A673 (cell line): ENCODE measurements at places on chromosomes 3 and 15. TPM values are rescaled to one million over a fixed set of nuclear protein-coding genes. Genes with fewer than 3 reads are reported as not detected.

CCDC191 gene
- total RNA-seq, result 1.1 and 3.2 TPM in 2 replicates

DNA sequence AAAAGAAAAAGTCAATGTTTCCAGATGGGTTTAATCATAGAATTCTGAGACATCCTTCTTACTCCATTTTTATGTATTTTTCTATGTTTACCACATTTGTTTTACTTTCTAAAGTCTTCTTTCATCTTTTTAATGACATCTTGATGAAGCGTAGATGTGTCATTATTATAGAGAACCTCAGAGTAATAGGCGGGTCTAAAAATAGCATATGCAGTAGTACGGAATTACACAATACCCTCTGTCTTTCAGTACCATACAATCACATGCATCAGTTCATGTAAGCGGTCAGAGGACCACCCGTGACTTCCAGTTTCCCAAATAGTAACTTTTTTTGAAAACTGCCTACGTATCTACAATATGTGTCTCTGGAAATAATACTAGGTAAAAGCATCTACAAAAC is 224.0 kb downstream of the PLOD2 start:
- no peak for DNase-seq

DNA sequence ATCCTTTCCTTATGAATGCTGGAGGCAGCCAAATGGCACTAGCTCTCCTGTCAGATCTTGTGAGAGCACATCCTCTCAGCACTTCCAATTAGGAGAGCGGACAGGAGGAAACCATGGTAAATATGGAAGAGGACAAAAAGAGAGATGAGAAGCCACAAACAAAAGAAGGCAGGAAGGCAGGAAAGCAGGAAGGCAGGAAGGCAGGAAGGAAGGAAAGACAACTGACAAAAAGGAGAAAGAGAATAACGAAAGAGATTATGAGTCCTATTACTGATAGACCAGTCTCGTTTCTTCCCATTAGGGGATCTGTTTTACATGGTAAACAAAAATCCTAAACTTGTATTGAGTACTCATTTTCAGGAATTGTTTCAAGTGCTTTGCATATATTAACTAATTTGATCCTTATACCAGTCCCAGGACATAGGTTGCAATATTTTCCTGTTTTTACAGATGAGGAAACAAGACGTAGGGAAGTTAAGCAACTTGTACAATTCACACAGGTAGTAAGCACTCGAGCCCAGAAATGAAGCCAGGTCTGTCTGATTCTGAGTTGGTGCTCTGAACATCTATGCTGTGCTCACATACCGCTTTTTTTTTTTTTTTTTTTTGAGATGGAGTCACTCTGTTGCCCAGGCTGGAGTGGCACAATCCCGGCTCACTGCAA is 4.2 kb downstream of the BCL2A1 start:
- DNase-seq, result no peak

- no peak for DNase-seq
Measured at GRCh38 chr15:39896101-39896500, 24.0 kb downstream of the GPR176 start.

DNA sequence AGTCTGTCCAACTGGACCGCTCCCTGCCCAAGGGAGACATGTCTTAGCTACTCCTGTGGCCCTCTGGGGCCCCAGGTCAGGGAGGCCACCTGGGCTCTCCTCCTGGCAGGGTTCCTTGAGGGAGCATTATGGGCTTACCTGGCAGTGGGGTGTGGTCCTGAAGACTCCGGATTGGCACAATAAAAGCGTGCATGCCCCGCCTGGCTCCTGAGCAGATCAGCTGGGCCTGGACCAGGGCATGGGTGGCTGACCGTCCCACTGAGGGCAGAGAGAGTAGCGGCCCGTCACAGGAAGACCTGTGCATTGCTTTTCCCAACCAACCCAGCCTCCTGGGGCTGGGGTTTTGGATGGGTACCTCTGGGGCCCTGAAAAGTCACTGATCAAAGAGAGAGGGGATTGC is 5.4 kb downstream of the ACOX2 start:
- no peak for DNase-seq

DNA sequence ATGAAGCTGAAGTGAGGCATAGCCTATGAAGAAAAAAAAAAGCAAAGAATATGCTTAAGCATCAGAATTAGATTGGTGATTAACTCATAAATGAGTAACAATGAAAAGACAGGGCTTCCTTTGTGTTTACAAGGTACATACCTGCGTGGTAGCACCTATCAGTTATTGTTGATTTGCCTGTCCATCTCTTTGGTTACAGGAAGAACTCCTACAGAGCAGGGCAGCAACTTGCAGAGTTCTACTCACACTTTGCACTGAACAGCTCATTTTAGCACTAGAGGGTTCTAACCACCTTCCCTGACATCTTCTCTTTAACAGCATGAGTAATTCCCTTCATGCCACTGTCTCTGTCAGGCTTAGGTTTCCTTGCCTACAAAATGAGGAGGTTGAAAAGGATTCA is 166.0 kb downstream of the DPH6 start:
- DNase-seq, result no peak

DNA sequence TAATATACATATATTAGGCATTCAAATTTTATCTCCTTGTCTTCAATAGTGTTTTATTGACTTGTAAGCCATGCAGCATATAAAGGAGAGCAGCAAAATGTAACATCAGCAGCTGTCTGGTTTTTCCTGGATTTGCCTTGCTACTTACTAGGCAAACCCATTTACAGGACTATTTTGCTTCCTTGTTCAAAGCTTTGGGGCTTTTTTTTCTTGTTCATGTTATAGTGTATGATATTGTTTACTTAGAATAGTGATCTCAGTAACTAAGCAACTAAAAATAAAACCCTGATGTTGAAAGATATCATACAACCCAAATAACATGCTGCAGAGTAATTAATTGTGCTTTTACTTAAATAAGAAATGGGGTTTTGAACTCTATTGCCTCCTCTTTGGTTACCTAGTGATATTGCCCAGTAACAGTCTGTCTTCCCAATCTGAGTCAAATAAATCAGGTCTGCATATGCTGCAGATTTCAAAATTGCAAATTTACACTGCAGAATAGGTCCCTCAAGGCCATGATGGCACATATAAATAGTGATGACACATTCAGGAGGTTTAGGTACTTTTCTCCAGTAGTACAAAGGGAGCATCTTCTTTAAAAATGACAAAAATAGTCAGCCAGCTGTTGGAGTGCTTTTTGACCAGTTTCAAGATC is 578.1 kb upstream of the NECTIN3 start:
- no peak for DNase-seq

DNA sequence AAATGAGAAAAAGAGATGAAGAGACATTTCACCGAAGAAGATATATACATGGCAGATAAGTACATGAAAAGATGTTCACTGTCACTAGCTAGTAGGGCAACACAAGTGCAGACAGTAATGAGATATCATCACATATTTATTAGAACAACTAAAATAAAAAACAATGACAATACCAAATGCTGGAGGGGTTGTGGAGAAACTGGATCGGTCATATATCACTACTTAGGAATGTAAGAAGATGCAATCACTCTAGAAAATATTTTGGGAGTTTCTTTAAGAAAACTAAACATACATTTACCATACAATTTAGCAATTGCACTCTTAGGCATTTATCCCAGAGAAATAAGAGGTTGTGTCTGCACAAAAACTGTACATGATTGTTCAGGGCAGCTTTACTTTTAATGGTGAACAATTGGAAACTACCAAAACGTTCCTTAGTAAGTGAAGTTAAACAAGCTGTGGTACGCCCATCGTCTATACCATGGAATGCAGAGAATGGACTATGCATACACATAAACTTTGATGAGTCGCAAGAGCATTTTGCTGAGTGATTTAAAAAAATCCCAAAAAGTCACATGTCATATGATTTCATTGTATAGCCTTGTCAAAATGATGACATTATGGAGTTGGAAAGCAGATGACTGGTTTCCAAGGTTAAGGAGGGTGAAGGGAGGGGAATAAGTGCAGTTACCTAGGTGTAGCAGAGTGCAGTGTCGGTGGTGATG is 149.0 kb upstream of the UBE3A start:
- no peak for DNase-seq

DNA sequence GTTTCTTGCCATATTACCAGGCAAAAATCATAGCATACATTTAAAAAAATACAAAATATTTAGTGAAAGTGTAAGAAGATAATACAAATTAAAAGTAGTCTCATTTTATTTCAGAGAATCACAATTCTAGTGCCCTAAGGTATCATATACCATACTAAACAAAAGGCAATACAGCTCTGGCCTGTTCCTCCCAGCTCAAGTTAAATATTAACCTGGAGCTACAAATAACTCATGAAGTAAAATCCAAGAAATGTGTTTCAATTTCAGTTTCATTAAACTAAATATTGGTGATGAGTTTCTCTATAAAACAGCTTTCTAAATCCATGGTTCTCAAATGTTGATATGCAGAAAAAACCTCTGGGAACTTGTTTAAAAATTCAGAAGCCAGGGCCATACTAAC is 67.7 kb downstream of the INO80 start:
- DNase-seq, result no peak

DISP2 gene
- 0.62 and 1.3 TPM in 2 replicates for total RNA-seq

DNA sequence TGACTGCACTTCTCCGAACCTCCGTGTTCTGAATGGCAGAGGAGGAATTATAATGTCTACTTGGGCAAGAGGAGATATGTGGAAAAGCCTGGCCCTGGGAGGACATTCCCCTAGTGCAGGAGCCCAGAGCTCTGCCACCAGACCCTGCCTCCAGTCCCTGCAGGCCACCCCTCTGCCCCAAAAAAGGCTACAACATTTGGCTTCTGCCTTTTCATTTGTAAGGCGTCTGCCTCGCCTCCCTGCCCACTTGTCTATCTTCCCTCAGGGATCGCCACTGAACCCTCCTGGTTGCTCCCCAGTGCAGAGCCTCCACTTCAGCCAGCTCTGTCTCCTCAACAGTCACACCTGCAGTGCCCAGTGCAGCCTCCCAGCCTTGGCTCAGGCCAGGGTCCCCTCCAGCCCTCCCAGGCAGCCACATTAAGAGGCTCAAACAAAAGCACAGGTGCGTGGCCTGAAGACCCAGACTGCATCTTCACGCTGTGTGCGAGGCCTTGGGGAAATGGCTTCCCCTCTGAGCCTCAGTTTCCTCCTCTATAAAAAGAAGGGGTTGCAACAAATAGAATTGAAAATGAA is 125.9 kb upstream of the SMAD3 start:
- DNase-seq, result no peak

GRCh38 chr15:90294159-90294558 is 28.7 kb downstream of the NGRN start:
- DNase-seq, result no peak

DNA sequence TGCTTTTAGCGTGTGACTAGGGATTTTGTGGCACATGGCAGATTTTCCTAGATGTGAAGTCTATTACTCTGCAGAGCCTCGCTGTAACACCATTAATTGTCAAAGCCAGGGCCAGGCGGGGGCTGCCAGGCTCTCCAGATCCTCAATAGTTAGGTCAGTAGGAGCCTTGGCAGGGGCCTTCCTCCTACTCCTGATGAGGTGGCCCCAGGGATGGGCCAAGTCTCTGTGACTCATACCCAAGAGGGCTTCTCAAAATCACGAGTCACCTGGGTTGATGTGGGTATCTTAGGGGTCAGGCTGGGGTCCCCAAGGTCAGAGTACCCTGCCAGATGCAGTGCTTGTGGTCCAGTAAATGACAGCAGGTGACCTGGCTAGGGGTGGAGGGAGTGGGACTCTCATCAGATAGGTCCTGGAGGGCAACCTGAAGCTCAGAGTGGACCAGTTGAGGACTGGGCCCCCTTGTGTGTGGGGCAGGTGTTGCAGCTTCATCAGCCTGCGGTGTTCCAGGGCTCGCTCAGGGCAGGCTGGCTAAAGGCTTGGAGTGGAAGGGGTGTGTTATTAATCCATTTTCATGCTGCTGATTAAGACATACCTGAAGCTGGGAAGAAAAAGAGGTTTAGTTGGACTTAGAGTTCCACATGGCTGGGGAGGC is 88.5 kb upstream of the MYZAP start:
- DNase-seq, result no peak

PRR20G gene
- not detected in 2 replicates for total RNA-seq

GRCh38 chr3:147400111-147400510 is 6.2 kb downstream of the ZIC4 start:
- no peak for DNase-seq

DCBLD2 gene
- 29.9 and 33.6 TPM in 2 replicates for total RNA-seq

FAH gene
- total RNA-seq, result 2.0 and 5.3 TPM in 2 replicates

SEMA6D gene
- total RNA-seq, result 10.9 and 11.0 TPM in 2 replicates

DNA sequence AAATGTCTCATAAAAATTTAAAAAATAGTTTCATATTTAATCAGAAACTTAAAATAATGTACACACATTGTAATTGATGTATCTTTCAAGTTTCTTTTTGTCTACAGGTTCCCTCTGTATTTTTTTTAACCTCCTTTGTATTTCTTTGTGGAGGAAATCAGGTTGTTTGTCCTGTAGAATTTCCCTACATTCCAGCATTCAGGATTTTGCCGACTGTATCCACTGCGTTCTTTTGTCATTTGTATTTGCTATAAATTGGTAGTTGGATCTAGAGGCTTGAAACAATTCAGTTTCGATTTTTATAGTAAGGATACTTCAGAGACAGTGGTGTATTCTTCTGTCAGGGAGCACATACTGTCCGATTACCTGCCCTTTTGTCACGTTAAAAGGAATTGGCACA is 367.2 kb downstream of the SOX2 start:
- no peak for DNase-seq

- no peak for DNase-seq
Measured at GRCh38 chr3:71545330-71545729, 38.2 kb downstream of the FOXP1 start.

- no peak for DNase-seq
Measured at GRCh38 chr3:13718000-13718399, 161.9 kb downstream of the WNT7A start.

BUB1B gene
- total RNA-seq, result 190 and 196 TPM in 2 replicates

- DNase-seq, result no peak
Measured at GRCh38 chr15:70585707-70586034, 177.7 kb downstream of the UACA start.

LMAN1L gene
- total RNA-seq, result 0.80 TPM in 1 of 2 replicates, not detected in the other

- DNase-seq, result no peak
Measured at GRCh38 chr3:40653001-40653400, 128.2 kb downstream of the ZNF621 start.

GRCh38 chr15:39180483-39180933 is 400.4 kb upstream of the THBS1 start:
- DNase-seq, result no peak

DNA sequence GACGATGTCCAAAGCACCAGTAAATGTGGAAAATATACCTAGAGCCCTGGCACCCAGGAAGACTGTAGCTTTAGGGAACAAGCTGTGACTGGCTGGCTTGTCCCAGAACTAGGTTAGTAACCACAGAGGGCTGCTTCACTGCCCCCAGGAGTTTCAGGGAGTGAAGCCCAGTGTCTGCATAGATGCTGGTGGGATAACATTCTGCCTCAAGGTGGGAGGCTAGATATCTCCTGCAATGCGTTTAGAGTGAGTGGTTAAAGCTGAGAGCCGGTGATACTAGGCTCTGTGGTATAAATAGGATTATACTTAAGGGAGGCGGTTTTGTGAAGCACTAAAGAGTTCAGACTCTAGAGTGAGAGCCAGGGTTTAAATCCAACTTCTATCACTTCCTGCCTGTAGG is 11.7 kb upstream of the CP start:
- no peak for DNase-seq

DCLK3 gene
- 0.04 and 0.06 TPM in 2 replicates for total RNA-seq

CHCHD4 gene
- total RNA-seq, result 30.3 and 33.5 TPM in 2 replicates
